ENCODE measurements at places on chromosomes 3 and 15.
A peak's percentile ranks its signal among the peaks of the same experiment; 100 is the strongest.

- DNase-seq = peak; percentile 92
These were observed 99.2 kb upstream of the TRPM1 start for GRCh38 chr15:31200735-31201151.

DNA sequence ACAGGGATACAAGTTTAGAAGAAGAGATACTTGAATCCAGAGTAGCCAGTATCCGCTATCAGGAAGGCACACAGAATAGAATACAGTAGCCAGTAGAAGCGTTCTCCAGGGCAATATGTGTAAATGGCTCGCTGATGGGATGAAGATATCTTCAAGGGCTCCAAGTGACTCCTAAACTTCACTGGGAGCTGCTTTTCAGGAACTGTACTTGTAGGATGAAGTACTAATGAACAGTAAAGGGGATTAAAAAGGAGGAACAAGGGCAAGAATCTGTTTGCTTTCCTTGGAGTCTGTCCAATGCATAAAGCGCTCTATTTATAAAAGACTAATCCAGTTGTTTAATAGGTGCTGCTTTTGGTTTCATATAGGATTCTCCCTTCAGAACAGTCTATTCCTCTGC is 78.4 kb downstream of the THRB start:
- DNase-seq = no peak

DNA sequence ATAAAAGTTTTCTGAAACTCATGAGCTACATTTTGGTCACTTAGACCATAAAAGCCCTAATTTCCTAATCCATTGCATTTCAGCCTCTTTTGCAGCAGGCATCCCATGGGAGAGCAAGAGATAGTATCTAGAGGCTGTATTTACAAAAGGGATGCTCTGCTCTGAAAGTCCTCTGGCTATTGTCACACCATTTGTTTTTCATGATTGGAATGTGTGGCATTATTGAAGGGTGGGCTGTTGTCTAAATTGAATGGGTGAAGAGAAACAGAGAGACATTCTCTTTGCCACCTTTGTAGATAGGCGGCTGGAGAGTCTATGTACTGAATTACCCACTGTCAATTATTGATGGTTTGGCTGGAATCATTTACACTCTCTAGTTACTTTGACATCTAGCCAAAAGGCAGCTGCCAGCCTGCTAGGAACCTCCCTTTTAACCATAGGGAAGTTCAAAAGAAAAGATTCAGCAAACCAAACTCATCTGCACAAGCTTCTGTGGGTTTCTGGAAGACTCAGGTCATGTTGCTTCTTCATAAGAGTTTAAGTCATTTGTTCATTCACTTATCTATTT is 89.8 kb upstream of the RARB start:
- no peak for DNase-seq

DNA sequence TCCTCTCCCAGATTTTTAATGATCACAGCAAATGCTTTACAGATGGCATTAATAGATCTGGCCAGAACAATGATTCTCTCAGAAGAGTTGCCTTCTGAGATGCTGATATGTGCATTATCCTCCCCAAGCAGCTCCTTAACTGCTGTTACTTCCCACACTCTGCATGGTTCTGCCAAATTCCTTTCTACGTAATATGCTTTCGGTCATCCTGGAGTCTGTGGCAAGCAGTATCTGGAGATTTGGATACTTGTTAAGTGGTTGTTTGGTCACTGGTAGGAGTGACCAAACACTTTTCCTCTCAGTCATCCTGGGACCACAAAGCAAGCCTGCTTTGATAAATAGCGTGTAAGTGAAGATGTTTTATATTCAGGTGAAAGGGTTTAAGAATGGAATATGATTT is 71.1 kb upstream of the CCNL1 start:
- no peak for DNase-seq

All from upper lobe of right lung (tissue), 1 donor.